ENCODE measurements at places on chromosomes 12 and 14.
A peak's percentile ranks its signal among the peaks of the same experiment; 100 is the strongest.

DNA sequence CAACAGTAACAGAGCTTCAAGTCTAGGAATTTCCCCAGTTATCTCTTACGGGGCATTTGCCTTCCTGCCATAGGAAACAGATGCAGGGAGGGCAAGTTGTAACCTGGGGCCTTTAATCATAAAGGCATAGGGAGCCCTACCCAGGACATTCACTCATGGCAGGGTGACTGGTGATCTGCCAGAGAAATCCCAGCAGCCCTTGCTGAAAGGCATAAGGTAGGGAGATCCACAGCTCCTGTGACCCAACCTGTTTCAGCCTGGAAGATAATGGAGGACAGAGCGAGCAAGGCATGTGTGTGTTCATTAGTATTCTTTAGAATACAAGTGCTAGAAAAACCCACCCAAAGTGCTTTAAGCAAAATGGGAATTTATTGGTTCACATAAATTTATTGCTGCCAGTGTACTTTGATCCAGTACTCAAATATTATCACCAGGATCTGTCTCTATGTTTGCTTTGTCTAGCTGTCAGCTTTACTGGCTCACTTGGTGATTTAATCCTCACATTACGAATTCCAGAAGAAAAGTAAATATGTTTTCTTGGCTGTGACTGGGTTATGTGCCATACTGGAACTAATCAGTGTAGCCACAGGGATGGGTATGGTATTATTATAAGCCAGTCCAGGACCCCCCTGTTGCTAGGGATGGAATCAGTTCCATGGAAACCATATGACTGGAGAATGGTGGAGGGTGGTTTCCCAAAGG lies 21.1 kb upstream of the AKAP6 start:
- no peak for DNase-seq

DNA sequence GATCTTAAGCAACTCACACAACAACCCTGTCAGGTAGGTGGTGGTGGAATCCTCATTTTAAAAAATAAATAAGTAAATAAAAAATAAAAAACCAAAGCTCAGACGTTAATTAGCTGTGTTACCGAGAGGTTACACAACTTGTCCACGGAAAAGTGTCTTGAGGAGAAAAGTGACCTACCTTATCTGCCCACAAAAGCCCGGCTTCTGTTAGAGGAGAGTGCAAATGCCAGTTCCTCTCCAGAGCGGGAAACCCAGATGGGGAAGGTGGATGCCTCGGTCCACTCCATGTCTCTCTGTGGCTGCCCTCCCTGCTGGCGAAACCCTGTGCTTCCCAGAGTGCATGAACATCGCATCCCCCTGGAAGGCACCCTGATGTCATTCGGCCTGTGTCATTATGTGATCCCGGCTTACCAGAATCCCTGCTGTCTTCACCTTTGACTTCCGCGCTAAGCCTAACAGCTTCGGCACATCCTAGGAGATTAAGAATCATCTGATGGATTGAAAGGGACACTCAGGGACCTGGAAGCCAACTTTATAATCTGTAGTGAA lies 6.4 kb downstream of the MLXIP start:
- no peak for DNase-seq

- peak; percentile 21 for DNase-seq
Observed at GRCh38 chr12:42372154-42372791, 46.3 kb downstream of the PPHLN1 start.

DNA sequence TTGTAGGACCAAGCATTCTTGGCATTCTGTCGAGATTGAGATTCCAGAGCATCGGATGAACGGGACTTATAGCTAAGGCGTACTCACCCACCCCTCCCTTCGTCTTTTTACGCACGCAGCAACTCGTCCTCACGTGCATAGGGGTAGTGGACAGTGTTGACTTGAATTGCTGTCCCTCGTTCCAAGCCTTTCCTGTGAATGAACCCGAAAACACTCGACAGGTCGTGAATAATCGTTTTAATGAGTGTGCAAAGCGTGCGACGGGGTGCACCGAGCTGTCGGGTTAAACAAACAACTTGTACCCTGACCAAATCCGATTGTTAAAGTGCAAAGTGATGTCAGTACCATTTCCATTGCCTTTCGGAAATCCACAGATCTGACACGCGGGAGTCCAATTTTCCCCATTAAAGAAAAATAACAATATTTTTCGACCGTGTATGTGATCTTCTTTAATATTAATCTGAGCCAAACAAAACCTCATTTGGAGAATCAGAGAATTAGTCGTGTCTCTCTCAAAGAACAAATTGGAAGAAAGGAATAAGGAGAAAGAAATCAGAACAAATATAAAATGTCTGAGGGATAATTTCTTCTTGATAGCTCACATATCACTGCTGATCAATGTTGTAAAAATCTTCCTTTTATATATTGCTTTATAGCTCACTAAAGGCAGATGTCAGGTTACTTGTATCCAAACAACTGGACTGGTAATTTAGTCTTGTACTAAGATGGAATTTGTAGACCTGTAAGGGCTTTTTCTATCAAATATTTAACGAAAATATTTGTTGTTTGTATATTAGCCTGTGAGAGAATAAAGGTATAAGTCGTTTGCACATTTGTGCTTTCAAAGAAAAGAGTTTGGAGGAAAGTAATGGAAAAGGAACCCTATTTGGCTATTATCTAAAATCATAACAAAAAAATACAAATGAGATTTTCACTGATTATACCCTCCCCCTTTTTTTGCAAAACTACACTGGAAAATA lies 11.8 kb downstream of the FOXG1 start:
- no peak for DNase-seq

DNA sequence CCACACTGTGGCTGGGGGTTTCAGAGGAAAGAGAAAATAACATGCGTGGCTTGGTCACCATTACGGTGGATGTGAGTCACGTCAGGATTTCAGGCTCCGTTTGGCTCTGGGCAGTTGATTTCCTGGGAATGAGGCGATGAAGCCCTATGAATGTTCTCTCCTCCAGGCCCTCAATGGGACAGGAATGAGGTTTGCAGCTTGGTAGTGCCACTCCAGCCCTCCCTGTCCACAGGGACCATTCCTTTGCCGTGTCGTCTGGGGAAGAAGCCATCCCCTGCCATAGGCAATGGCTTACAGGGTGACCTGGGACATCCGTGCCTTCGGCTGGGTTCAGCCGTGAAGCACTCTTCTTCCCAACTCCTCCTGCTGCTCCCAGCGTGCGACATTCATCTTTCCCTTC lies 95.0 kb downstream of the FBXL14 start:
- DNase-seq: no peak

DNA sequence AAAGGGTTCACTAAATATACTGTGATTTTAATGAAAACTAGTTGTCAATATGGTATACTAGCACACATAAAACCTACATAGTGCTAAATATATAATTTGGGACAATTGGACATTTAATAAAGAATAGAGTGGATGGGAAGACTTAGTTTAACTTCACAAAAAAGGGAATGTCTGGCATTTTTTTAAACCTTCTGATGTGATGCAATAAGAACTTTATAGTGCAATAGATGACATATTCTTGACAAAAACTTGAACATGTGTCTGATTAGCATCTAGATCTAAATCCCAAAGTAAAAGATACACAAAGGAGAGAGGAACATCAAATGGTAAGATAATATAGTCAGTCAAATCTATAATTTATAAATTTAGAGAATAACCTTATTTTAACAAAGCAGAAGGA lies 488.3 kb upstream of the SYT1 start:
- no peak for DNase-seq

- DNase-seq: no peak
Observed at GRCh38 chr12:78441737-78442453, 422.7 kb upstream of the SYT1 start.

- DNase-seq: no peak
Observed at GRCh38 chr12:75208856-75209811, 505 bp downstream of the KCNC2 start.

DNA sequence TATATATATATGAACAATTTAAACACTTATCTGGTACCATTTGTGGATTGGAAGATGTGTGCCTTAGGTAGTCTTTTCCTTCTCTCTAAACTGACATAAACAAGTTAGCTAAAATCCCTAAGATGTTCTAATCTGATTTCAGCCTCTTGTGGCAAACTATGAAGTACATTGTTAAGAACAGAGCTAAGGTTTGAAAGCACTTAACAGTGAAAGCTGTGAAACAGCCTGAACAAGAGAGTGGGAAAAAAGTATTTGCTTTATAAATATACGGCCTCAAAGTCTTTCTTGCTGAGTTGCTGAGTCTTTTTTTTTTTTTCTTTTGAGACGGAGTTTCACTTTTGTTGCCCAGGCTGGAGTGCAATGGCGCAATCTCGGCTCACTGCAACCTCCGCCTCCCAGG lies 53.7 kb upstream of the PELI2 start:
- no peak for DNase-seq

GRCh38 chr14:43359317-43359716 lies 1147.8 kb downstream of the FSCB start:
- DNase-seq: no peak

DNA sequence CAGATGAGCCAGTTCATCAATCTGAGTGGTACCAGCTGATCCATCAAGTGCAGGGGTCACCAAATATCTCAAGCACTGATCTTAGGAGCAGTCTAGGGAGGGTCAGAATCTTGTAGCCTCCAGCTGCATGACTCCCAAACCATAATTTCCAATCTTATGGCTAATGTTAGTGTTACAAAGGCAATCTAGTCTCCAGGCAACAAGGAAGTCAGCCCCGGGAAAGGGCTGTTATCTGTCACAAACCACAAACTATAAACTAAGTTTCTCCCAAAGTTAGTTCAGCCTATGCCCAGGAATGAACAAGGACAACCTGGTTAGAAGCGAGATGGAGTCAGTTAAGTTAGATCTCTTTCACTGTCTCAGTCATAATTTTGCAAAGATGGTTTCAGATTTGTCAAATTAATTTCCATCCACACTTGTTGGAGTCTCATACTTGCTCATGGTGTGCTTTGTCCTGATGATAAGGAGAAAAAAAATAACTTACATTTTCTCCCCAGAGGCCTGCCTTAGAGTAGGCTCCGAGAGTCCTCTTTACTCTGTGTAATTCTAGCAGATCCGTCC lies 3.9 kb upstream of the ABHD4 start:
- no peak for DNase-seq
